ENCODE measurements at places on chromosomes 1 and 21.
A peak's percentile ranks its signal among the peaks of the same experiment; 100 is the strongest.

GRCh38 chr1:226438007-226438406 lies 30.1 kb upstream of the PARP1 start:
- DNase-seq, result no peak

DNA sequence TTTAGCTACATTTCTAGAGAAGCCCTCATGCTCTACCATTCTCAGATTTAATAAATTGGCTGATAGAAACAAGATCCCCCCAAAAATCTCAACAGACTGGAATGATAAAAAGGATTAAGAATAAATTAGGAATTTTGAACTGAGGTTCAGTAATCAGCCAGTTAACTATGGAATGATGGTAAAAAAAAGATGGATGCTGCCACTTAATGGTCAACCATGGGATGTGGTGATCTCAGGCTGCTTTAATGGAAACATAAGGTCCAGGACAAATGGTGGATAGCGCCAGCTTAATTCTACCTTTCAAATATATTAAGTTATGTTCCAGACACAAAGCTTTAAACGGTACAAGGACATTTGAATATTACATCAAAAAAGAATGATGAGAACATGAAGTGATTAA lies 49.9 kb downstream of the CCN1 start:
- DNase-seq, result no peak

DNA sequence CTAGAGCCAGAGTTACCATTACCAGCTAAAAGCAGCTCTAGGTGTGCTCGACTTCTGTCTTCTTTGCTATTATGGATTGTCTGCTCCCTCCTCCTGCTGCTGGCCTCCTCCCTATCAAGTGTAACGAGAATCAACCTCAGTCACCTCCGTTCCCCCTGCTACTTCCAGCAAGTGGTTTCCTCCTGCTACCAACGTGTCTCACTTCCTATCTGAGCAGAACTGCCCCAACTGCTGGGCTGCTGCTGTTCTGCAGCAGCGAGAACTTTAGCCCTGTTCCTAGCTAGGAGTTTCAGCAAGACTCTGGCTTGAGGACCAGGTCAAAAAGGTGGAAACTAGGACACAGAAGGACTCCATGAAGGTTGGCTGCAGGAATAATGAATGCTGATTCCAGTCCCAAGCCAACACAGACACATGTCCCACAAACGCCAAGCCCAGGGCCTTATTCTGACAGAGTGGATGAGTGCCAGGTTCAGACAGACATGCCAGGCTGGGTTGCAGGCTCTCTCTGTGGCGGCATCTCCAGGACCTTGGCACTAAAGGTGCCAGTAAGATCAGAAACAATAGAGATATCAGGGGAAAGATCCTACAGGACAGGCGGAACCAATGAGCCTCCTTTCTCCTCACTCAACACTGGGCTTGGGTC lies 46.9 kb downstream of the CD34 start:
- DNase-seq, result no peak

DNA sequence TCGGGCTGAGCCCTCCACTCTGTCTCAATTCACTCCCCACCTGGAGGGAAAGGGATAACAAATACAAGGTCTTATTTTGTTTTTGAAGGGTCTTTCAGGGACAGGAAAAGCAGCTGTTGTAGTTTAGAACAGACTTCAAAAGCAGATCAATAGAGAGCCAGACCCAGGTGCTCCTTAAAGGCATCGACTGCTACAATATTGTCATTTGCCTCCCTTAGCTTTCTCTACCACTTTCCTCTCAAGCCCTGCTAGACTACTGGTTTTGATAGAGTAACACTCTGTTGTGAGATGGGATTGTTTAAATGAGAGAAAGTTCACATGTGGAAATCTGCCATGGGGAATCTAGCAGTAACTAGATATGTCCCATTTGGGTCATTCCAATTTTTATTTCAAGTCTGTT lies 24.0 kb downstream of the RGS7 start:
- DNase-seq, result no peak

DNA sequence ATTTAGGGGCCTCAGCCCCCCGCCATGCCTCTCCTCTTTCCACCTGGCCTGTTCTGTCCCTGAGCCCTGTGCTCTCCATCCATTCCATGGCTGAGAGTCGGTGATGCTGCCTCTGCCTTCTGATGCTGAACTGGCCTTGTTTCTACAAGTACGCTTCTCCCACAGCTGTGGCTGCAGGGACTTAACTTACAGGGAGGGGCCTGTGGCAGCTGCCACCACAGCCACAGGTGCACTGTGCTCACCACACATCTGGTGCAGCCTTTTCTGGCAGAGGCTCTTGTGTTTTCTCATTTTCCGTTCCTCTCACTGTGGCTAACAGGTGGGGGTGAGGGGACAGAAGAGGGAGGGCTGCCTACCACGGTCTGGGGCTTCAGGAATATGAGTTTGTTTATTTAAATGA lies 4.2 kb downstream of the FMO1 start:
- no peak for DNase-seq

- no peak for DNase-seq
Measured at GRCh38 chr1:203045336-203045735, 19.0 kb downstream of the PPFIA4 start.

- DNase-seq, result peak; percentile 53
Measured at GRCh38 chr21:45140346-45140940, 66.1 kb downstream of the ADARB1 start.

GRCh38 chr1:8571200-8571984 lies 246.0 kb downstream of the RERE start:
- no peak for DNase-seq

DNA sequence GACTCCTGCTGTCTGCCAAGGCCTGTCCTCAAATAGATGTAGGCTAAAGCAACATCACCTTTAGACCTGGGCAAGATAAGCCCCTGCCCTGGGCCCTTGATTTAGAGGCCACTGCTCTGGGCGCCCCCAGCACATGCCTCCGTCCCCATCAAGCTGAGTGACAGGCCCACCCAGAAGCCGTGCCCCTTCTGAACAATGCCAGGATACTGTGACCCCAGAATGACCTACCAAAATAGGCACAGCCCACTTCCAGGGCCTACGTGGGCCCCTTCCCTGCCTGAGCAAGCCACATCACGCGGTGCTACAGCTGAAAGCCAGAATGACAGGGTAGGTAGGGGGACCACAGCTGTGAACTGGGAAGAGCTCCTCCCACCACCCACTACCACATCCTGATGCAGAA lies 24.7 kb upstream of the BECN2 start:
- DNase-seq, result no peak

GRCh38 chr1:103942029-103942428 lies 192.3 kb downstream of the AMY1C start:
- no peak for DNase-seq

GRCh38 chr1:19643602-19644394 lies at the start of gene NBL1:
Gene NBL1, plus strand, starts transcription at chr1:19644311. Its CDS starts 10,720 bp downstream, at chr1:19655031.
- DNase-seq, result no peak

GRCh38 chr1:2194319-2194897 lies at the start of gene FAAP20:
Gene FAAP20, minus strand, starts transcription at chr1:2194772. Its CDS starts 23 bp downstream, at chr1:2194749.
- no peak for DNase-seq

DNA sequence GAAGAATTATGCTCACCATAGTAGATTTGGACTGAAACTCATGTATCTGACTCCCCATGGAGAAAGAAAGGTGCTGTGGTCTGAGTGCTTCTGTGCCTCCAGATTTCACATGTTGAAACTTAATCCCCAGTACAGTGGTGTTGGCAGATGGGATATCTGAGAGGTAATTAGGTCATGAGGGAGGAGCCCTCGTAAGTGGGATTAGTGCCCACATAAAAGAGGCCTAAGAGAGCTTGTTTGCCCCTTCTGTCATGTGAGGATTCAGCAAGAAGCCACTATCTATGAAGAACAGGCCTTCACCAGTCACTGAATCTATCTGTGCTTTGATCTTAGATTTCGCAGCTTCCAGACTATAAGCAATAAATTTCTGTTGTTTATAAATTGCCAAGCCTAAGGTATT lies 150.1 kb downstream of the PLPP3 start:
- DNase-seq, result no peak

- no peak for DNase-seq
Measured at GRCh38 chr1:58573705-58574591, 3.1 kb downstream of the TACSTD2 start.

DNA sequence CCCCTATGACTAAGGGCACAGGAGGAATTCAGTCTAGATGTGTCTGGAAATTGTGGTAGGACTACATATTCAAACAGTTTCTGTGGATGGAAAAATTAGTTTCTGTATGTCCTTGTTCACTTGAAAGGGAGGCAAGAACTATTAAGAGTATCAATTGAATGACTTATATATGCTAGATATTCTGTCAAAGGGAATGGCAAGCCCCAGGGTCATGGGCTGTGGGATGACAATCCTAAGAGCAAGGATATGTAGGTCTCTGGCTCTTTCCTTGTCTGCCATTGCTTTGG lies 383.5 kb upstream of the B3GALT2 start:
- no peak for DNase-seq

DNA sequence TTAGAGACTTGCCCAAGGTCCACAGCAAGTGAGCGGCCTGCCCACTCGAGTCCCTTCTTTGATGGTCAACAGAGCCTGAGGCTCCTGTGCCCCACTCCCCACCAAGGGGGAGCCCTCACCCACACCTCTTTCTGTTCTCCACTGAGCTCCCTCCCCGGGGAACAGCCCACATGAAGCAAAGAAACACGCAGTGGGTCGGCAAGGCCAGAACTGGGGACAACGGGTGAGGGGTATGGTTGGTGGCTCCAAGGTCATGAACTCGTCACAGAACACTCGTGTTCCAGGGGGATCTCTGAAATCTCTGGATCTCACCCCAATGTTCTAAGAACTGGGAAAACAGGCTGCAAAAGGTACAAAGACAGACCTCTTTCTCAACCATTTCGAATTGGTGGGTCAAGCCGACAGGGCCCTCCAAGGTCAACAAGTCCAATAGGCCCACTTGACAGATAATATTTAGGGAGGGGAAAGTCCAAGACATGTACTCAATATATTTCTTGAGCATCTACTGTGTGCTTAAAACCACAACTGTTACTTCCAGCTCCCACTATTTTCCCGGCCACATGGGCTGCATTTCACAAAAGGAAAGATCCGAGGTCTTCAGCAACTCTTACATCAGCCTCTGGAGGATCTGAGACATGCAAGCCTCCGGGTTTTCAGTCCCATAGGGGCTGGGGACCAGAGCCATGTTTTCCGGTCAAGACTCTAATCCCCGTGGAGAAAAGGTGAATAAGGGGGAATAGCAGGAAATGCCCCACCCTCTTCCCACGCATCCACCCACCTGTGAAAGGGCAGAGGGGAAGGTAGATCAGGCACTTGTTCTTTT lies 1.1 kb upstream of the RAP1GAP start:
- no peak for DNase-seq

DNA sequence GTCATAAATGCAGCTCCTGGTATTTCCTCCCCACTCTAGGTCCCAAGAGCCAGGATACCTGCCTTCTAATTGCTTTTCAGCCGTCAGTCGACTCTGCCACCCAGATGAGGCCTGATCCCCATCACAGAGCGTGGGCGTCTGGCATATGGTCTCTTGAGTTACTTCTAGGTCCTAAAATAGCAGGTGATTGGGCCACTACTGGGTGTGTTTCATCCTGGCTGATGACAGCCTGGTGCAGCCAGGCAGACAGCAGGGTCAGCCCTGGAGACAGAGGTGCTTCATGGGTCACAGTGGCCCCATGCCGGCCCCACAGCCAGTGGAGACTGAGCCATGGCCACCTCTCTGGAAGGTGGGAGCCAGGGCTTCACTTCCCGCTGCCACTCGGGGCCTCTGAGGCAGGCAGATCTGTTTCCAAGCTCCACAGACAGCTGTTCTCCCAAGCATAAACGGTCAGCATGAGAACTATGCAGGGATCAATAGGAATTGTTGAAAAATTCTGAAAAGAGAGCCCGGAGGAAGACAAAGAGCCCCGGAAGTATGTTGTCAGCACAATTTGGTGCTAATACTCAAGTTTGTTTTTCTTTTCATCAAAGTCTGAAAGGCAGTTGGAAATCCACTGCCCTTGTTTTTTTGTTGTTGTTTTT lies 83.0 kb downstream of the MAN1C1 start:
- DNase-seq, result no peak

- DNase-seq, result peak; percentile 83
Measured at GRCh38 chr1:68969441-68969840, 472.6 kb upstream of the DEPDC1 start.
